Aortic smooth muscle cell (primary cell): ENCODE measurements at places on chromosomes 16 and 17. TPM values are rescaled to one million over a fixed set of nuclear protein-coding genes. Genes with fewer than 3 reads are reported as not detected.

The TMEM235 gene
- total RNA-seq = not detected in 2 replicates

The ABCC6 gene
- 0.53 and 0.75 TPM in 2 replicates for total RNA-seq

The RCVRN gene
- total RNA-seq = not detected in 2 replicates

The ATAD5 gene
- total RNA-seq = 1.4 and 2.5 TPM in 2 replicates

The ATXN1L gene
- 10.5 and 11.1 TPM in 2 replicates for total RNA-seq

The CCL13 gene
- not detected in 2 replicates for total RNA-seq

The PRAC1 gene
- not detected in 2 replicates for total RNA-seq

The DNASE1L2 gene
- total RNA-seq = 0.31 and 1.1 TPM in 2 replicates

The CHST4 gene
- total RNA-seq = not detected in 2 replicates
